ENCODE measurements at places on chromosomes 5 and 9. TPM values are rescaled to one million over a fixed set of nuclear protein-coding genes. Genes with fewer than 3 reads are reported as not detected.

The BNC2 gene
- total RNA-seq, result 55.1 TPM

The BDP1 gene
- total RNA-seq, result 18.6 TPM

The OR1J2 gene
- not detected for total RNA-seq

The TMOD1 gene
- 142 TPM for total RNA-seq

The RNF224 gene
- not detected for total RNA-seq

GRCh38 chr5:13957032-13957645 lies 12.7 kb upstream of the DNAH5 start:
- DNase-seq, result no peak

DNA sequence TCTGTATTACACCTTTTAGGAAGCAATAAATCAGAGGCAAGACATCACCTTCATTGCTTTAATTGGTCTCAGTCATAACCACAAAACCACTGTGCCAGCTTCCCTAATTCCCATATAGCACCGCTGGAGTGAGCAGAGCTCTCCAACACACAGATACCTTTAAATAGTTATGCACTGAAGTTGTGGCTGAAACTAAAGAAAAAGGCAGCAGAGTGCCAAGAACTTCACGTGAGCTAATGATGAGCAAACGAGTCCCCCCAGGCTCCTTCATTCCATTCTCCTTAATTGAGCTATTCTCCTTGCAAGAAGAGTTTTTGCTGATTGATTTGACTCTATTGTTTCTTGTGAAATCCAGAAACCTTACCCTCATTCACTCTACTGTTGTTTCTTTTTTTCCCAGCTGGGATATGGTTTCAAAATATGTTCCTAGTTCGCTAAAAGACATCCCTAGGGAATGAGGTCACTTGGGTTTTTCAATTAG lies 501.5 kb downstream of the SPATA31D1 start:
- no peak for DNase-seq

DNA sequence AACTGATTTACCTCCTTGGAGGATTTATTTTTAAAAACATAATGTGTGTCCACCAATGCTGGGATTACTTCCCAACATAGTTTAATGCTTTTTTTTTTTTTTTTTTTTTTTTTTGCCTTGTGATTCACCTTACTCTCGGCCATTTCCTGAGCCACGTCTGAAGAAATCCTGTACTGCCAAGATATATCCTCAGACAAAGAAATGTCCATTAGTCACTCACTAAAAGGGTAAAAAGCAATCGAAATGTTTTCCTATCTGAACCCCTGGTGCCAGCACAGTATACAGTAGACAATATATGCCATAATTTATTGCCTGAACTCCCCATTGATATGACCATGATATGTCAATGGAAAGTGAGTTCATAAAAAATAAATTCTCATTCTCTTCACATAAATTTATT lies 344.1 kb downstream of the BNC2 start:
- DNase-seq, result no peak

DNA sequence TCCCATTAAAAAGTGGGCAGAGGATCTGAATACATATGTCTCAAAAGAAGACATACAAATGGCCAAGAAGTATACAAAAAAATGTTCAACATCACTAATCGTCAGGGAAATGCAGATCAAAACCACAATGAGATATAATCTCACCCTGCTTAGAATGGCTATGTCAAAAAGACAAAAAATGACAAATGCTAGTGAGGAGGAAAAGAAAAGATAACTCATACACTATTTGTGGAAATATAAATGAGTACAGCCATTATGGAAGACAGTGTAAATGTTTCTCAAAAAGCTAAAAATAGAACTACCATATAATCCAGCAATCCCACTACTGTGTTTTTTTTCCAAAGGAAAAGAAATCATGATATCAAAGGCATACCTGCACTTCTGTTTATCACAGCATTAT lies 450.7 kb downstream of the EFNA5 start:
- DNase-seq, result no peak

DNA sequence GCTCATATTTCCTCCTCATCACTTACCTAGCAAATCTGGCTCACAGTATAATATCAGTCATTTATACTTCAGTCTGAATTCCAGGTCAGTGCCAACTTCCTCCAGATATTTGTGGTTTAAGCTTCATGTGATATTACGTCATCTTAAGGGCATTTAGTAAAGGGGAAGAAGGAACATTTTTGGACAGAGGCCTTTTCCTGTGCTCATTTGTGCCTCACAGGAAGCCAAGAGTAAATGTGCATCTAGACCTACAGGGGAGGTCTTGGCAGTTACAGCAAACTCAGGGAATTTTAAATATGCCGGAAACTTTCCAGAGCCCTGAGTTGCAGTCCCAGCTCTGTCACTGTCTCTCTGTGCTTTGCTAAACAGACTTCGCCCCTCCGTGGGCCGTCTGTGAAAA lies 12.3 kb upstream of the KCNIP1 start:
- no peak for DNase-seq
